ENCODE measurements at places on chromosomes 1 and 21.

- DNase-seq = no peak
Measured at GRCh38 chr1:23558140-23558871, 995 bp downstream of the ID3 start.

DNA sequence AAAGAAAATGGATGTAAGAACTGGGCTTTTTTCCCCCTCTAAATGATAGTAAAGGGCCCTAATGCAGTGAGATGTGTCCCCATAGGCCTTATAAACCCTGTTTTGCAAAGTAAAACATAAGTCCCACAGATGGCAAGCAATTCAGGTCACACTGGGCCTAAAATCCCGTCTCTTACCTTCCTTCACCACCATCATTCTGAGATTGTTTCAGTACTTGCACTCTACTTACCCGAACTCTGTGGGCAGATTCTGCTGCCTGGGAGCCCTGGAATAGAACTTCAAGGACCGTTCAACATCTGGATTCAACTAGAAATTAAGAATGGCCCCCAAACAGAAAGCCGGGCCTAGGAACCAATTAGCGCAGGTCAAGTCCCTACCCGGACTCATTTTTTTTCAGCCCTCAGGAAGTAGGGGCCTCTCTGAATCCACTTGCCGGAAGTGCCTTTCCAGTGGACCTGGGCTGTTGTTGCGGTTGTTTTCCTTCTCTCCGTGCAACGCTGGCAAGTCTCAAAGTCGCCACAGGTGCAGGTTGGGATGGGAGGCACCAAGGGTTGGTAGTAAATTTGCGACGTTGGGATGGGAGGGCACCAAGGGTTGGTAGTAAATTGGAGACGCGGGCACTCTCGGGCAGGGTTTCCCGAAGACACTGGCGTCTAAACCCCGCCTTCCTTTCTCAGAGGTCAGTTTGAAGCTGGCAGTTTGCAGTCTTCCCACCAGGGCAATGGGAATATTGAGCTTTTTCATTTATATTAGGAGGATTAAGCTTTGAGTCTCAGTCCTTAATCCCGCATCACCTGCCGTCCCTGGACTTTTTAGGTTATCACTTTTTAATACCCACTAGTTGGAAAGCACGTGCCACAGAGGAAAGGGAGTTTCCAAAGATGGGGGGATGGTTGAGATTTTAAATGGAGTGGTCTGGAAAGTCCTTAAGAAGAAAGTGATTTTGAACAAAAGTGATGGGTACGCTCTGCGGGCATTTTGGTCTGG is at the start of gene TMEM69:
Gene TMEM69 (plus strand): TSS at position 428 of the 987 bp plus-strand sequence. CDS start 2,888 bp downstream, outside the sequence.
- no peak for DNase-seq

GRCh38 chr1:183273300-183273699 is 87.2 kb downstream of the LAMC2 start:
- no peak for DNase-seq

GRCh38 chr1:247551721-247552120 is 2.8 kb downstream of the GCSAML start:
- no peak for DNase-seq

DNA sequence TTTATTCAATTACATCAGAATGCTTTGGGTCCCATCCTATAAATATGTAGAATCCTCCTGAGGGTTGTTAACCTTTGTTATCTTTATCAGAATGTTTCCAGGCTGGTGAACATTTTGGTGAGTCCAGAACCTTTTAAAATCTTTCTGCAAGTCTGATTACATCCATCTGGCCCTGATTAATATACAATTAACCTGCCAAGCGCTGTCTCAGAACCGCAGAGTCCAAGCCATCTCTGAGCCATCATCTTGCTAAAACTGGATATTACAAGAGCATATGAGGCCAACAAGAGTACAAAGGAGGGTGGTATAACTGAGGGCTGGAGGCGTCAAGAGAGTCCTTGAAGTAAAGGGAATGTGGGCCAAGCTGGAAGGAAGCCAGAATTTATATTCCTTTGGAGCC is 88.6 kb upstream of the ZC3H11B start:
- no peak for DNase-seq

DNA sequence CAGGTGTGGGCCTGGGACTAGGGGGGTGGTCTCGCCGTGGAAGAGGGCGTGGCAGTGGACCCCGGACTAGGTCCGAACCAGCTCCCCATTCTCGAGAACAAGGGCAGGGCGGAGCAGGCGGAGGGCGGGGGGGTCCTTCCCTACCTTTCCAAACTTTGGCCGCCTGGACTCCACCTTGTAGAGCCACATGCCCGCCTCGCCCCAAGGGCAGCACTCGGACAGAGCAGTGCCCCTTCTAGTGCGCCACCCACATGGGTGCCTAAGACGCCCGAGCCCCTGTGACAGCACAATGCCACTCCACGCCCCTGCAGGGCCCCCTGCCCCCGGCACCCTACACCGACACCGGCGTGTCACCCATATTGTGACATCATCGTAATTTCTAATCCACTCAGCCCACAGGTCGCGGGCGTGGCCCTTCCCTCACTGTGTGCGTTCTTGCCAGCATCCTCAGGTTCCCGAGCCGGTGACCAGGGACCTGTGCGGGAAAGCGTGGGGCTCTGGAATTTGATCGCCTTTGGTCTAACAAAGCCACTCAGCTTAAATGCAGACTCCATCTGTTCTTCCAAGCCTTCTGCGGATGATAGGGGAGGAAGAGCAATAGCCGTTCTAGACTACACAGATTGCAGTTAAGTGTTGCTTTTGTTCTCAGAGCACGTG is 553 bp upstream of the STMN1 start:
- DNase-seq = peak; percentile 11

DNA sequence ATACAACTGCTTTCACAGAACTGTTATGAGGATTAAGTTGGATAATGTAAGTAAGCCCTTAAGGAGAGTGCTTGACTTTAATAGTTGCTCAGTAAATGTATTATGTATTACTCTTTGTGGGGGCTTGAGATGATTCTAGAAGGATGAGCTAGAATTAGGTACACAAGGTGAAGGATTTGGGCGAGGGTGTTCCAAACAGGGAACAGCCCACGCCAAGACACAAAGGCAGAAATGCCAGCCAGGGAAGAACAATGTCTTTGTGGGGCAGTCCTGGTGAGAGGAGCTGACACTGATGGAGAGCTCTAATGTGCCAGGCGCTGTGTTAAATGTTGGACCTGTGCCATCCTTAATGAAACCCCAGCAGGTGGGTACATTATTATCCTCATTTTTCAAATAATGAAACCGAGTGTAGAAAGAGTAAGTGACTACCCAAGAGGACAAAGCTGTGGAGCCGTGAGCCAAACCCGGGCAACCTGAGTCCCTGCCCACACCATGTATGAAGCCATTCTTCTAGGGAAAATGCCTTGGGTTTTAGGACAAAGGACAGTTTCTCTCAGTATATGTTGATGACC is 362.4 kb downstream of the HHAT start:
- no peak for DNase-seq

DNA sequence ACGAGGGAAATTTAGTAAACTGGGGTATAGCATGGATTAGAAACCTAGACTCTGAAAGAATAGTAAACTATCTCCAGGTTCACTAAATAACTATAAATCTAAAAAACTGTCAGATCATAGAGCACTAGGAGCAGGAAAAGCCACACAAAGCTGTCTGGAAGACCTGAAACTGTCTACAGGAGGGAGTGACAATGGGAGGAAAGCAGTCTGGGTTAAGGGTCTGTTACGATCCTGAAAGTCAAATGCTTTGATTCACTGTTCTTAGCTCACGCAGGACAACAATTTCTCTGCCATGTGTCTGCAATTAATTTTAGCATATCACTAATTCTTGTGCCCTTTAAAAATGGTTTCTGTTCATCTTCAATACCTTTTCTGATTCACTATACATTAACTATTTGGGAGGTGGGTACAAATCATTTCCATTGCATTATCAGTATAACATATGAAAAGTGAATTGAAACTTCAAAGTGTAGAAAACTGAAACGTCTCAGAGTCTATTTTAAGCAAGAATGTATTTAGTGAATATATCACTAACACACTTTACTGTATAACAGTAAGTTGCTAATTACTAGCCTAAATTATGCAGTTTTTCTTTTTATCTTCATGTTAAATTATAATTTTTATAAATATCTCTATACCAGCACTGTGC is 18.4 kb downstream of the CEP170 start:
- no peak for DNase-seq

Measured in cortex of kidney (tissue), 1 donor.